ENCODE measurements at places on chromosomes 6 and 20.

GRCh38 chr6:84512391-84512790 is 252.0 kb downstream of the TBX18 start:
- DNase-seq = no peak

DNA sequence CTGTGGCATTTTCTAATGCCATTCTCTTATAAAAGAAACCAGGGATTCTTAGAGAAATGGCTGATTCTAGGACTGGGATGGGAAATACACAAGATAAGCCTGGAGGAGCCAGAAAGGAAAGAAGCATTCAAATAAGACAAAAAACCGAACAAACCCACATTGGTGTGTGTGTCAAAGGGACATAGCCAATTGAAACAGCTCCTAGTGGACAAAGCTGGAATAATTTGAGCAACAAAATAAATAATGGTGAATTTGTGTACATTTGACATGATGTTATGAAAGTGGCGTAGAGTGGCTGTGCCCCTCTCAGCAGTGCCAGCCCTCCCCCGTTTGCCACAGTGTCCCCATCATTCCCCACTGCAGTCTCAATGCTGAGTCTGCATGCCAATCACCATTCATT is 55.5 kb downstream of the B3GAT2 start:
- DNase-seq = no peak

GRCh38 chr20:36824142-36824940 is 50.8 kb upstream of the DSN1 start:
- no peak for DNase-seq

DNA sequence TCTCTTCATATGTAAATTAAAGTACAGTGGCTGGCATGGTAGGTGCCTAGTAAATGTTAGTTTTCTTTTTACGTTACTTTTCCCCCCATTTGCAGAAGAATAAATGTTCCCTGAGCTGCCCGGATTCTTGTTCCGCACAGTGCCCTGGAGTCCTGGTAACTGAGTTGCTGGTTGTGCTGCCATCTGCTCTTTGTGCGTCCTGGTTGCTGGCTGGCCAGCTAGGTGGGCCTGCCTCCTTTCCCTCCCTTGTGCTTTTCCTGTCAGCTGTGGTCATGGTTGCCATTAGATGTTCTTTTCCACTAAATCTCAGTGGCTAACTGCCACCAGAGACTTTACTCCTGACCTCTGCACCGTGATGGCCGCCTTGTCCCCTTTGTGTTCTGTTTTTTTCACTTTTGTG is 28.6 kb downstream of the CEP43 start:
- no peak for DNase-seq

- no peak for DNase-seq
Measured at GRCh38 chr6:14501240-14501639, 383.7 kb downstream of the CD83 start.

DNA sequence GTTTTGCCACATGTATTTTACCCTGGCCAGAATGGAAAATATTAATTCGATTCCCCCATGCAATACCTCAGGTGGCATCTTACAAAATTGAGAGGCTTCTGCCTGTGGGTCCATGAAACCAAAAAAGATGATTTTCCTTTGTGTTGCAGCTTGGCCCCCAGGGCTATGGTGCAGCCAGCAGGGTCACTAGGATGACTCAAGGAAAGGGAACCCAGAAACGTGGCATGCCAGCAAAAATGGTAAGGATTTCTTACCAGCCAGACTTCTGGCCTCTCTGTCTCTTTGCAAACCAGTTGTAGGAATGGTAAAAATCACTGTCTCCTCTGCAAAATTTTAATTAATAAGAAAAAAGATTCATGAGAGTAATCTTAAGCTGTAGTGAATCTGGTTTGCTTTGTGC is 11.6 kb upstream of the TAAR9 start:
- no peak for DNase-seq

DNA sequence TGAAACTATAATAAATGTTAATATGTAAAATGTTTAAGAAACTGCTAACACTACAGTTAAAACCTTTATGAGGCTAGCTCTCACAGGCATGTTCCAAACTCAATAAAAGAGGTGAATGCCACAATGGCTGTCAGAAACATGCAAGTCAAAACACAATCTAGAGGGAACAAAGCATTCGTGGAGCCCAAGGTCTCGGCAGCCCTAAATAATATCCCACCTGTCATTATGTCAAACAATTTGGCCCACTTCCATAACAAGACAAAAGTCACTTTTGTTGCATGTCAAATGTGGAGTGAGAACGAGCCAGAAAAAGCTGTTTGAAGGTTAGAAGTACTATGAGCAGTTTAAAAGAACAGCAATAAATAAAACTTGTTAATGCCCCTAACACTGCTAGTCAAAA is 181.9 kb downstream of the GMDS start:
- DNase-seq = no peak

GRCh38 chr6:137728386-137729349 is 138.4 kb upstream of the TNFAIP3 start:
- no peak for DNase-seq

DNA sequence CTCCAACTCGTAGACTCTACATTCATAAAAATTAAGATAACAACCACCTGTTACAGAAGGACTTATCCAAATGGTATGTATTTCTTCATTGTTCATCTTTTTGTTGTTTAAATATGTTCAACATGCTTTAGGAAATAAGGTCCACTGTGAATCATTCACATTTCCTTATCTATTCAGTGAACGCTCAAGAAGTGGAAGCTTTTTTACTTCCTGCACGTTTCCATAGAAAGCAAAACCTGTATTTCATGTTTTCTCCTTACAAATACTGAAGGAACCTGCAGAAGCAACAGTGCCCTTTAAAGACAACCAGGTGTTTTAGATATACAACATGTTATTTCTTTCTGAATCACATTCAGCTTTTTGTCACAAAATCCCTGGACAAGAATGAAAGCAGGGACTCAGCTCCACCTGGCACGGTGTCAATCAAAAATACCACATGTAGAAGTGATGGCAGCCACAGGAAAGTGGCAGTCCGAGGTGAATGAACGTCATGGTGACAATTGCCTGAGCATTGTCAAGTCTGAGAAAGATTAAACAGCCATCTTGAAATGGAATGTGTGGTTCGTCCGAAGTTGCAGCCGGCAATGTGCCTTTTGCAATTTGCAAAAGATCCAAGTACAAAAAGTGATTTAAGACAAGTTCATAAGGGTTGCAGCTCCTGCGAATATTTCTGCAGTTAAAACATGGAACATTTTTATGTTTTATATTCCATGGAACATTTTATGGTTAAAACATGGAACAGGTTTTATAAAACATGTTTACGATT is 66.7 kb upstream of the RIPOR2 start:
- no peak for DNase-seq

GRCh38 chr6:145315982-145316600 is 419.2 kb downstream of the EPM2A start:
- no peak for DNase-seq

DNA sequence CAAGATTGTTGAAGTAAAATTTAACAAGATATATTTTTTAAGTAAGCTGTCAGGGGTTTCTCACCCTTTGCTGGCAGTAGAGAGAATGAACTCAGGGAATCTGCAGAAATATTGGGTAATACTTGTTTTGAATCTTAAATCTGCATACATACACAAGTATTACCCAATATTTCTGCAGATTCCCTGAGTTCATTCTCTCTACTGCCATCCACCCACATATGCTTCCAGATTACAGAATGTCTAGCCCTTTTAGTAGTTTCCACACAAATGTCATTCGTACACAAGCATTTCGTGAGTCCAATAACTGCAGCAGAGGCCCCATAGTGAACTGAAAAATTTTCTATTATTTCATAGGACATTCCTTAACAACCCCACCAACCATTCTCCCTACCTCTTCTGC is 69.6 kb upstream of the TNFRSF21 start:
- DNase-seq = no peak

All from NK-92 treated with Interleukin-12 subunit alpha and Interleukin-12 subunit beta, amount 100 ng/mL, for 24 hours (cell line).